Activated T-cell treated with anti-CD3 and anti-CD28 coated beads for 24 hours (primary cell): ENCODE measurements at places on chromosomes 12 and 14.

DNA sequence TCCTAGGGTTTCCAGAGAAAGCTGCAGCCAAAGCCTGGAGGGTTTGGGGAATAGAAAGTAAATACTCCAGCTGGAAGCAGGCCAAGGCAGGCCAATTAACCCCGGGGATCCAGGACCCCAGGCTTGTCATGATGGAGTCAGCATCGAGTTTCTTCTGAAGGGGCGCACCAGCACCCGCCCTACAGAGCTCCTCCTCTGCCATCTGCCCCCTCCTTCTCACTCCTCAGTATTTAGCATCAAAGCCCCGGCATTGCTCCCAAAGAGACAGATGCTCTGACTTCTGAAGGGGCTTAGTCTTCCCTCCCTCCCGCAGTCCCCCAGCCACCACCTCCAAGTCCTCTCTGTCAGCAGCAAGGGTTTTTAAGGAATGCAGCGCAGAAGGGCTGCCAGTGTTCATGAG is 285.1 kb upstream of the NOS1 start:
- no peak for DNase-seq

- no peak for DNase-seq
Observed at GRCh38 chr12:116390401-116391335, 113.2 kb upstream of the MED13L start.

GRCh38 chr12:104669089-104669721 is 212.5 kb downstream of the CHST11 start:
- DNase-seq: no peak

GRCh38 chr12:89384050-89384758 is 31.9 kb upstream of the DUSP6 start:
- DNase-seq: no peak

- DNase-seq: no peak
Observed at GRCh38 chr12:43179486-43179885, 372.5 kb downstream of the ADAMTS20 start.

- DNase-seq: no peak
Observed at GRCh38 chr14:74848768-74849167, 27.2 kb downstream of the PROX2 start.

DNA sequence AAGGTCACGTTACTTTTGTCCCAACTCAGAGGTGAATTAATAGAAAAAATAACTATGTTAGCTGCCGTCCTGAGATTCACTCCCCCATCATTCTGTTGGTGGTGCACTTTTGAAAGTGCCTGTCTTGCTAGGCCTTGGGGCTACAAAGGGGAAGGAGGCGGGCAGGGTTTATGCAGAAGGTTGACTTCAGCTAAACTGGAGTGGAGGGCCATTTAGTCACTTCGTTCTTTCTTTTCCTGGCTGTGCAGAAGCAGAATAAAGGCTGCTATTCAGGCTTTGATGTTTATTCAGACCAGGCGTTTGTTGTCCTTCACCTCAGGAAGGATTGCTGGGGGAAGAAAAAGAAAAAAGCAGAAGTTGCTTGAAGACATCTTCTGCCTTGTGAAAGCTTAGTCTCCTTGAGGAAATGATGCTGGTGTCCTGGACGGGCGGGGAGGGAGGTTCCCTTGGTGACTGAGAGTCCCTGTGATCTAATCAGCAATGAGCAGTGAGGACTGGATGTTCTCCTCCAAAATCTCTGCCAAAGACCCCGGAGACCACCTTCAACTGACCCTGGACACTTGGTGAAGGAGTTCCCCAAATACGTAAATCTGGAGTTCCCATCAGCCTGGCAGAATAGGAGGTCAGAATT is 4.0 kb downstream of the GLT1D1 start:
- DNase-seq: no peak

- no peak for DNase-seq
Observed at GRCh38 chr12:132490422-132491137, 629 bp downstream of the FBRSL1 start.

- no peak for DNase-seq
Observed at GRCh38 chr14:28375295-28375694, 391.3 kb upstream of the FOXG1 start.

- no peak for DNase-seq
Observed at GRCh38 chr12:27504507-27504906, 19.5 kb upstream of the PPFIBP1 start.

DNA sequence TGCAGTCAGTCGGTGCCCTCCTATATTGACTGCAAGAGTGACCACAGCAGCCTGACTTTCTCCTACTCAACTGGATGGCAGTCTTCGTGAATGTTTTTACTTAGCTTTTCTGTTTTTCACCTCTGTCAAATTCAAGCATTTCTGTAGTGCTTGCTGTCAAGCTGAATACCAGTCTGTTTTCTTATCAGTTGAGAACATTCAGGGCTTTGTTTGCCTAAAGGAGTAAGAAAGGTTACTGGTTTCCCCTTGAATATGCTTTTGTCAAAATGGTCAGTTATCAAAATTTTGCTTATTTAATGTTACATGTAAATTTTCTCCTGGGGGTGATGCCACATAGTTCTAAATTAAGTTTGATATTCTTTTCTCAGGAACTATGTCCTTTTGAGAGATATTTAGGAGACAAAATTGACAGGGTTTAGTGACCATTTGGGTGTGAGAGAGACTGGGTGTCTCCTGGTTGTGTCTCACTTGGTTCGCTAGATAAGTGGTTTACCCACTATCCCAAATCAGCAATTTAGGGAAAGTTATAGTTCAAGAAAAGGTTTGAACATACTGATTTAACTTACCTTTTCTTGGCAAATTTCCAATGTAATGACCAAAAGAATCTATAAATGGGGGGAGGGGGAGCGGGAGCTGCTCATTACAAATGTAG is 366.3 kb downstream of the TMTC2 start:
- DNase-seq: no peak

GRCh38 chr12:47862881-47863280 is 41.9 kb downstream of the VDR start:
- no peak for DNase-seq

DNA sequence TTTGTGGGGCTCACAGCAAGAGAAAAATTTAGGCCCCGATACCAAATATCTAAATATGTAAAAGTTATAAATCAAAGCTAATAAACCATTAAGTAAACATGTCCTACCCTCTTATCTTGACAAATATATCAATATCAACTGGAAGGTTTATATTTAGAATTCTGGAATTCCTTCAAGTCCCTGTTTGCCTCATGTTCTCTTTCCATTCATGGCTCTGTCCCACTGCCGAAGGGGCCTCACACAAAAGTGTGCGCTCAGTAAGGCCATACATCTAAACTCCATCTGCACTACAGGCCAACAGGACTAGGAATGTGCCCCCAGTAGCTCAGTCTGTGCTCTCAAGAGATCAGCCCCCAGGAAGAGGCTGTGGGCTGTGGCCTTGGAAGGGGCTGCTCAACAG is 10.6 kb upstream of the ATP5MC2 start:
- DNase-seq: no peak

DNA sequence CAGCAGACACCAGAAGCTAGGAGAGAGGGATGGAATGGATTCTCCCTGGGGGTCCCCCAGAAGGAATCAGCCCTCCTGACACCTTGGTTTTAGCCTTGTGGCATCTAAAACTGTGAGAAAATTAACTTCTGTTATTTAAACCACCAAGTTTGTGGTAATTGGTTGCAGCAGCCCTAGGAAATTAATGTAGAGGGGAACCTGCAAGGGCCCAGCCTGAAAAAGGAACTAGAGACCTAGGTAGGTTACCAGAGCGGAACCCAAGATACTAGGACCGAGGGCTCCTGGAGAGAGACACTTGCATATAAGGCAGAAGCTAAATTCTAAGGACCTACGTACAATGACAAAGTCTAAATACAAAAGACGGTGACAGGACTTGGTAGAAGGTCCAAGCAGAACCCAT is 8.1 kb upstream of the DENND5B start:
- no peak for DNase-seq

- DNase-seq: no peak
Observed at GRCh38 chr12:109844091-109844490, 10.9 kb upstream of the TRPV4 start.

GRCh38 chr14:102094101-102094500 is 7.3 kb upstream of the HSP90AA1 start:
- DNase-seq: no peak

- DNase-seq: no peak
Observed at GRCh38 chr14:36455241-36455627, 64.8 kb downstream of the NKX2-1 start.

- no peak for DNase-seq
Observed at GRCh38 chr14:68967459-68967940, 11.6 kb downstream of the ACTN1 start.
